Upper lobe of left lung (tissue), 6 donors: ENCODE measurements at places on chromosomes 11 and 22. TPM values are rescaled to one million over a fixed set of nuclear protein-coding genes. Genes with fewer than 3 reads are reported as not detected.

DNA sequence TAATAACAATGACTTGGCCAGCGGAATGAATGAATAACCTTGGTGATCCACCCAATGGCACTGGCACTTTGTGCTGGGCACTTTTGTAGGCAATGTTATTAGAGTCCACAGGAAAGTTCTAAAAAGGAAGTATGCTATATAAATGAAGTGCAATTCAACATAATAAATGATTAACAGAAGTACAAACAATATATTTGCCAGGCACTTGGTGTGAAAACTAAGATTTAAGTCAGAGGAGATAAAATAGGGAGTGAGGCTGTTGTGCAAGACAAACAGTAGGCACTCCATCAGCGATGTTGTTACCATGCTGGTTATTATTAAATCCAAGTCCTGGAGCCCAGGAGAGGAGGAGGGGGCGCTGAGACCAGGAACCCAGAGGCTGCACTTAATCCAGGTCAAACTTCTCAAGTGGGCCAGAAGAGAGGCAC lies 173.8 kb downstream of the LARGE1 start:
- no peak for DNase-seq
- H3K27me3 ChIP-seq: no peaks in the 10 kb centered on the region
- H3K4me1 ChIP-seq: peaks cover 14% of the 10 kb centered on the region
- H3K36me3 ChIP-seq: no peaks in the 10 kb centered on the region
- no peak overlapping the region for H3K27ac ChIP-seq

GRCh38 chr11:45037434-45038005 lies 86.8 kb upstream of the TP53I11 start:
- no peak for DNase-seq
- H3K4me1 ChIP-seq: no peaks in the 10 kb centered on the region
- H3K4me3 ChIP-seq: no peak overlapping the region
- no peak overlapping the region for H3K27ac ChIP-seq

- no peak overlapping the region for H3K4me3 ChIP-seq
- H3K27me3 ChIP-seq: no peaks in the 10 kb centered on the region
- H3K36me3 ChIP-seq: peaks cover 16% of the 10 kb centered on the region
Observed at GRCh38 chr11:95170294-95170693, 60.7 kb downstream of the SESN3 start.

DNA sequence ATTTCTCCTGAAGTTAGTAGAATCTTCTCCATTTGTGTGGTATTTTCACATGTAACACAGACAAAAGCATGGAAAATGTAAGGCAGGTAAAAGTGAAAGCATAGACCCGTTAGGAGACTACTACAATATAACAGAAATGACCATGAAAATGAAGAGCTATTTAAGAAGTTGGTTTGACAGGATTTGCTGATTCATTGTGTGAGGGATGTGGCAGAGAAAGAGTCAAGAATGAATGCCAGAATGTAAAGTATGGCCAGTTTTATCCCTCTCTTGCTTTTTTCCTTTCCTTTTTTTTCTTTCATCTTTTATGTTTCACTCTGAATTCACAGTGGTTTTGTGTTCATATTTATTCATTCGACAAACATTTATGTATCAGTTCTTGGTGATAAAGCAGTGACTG lies 115.9 kb downstream of the ARFGAP2 start:
- no peaks in the 10 kb centered on the region for H3K4me1 ChIP-seq
- H3K36me3 ChIP-seq: no peaks in the 10 kb centered on the region
- H3K27me3 ChIP-seq: no peaks in the 10 kb centered on the region
- H3K4me3 ChIP-seq: no peak overlapping the region
- no peak for DNase-seq
- H3K27ac ChIP-seq: no peak overlapping the region

WBP2NL gene
- 0.91 TPM for total RNA-seq

DCHS1 gene
- 9.3 TPM for total RNA-seq
